ENCODE measurements at places on chromosomes 5 and 9. TPM values are rescaled to one million over a fixed set of nuclear protein-coding genes. Genes with fewer than 3 reads are reported as not detected.

The LRRC70 gene
- total RNA-seq = 8.6 TPM

The FGF18 gene
- 0.10 TPM for total RNA-seq

The ELOVL7 gene
- 23.2 TPM for total RNA-seq

The MSX2 gene
- under 0.01 TPM for total RNA-seq

The BSPRY gene
- total RNA-seq = 0.42 TPM

The GLRA1 gene
- total RNA-seq = not detected

The KCNMB1 gene
- 1.8 TPM for total RNA-seq

The GNG10 gene
- 41.8 TPM for total RNA-seq

The DPYSL3 gene
- 0.52 TPM for total RNA-seq

The DAB2 gene
- 14.4 TPM for total RNA-seq

The DELE1 gene
- total RNA-seq = 47.1 TPM

The CLK4 gene
- 92.1 TPM for total RNA-seq

The URM1 gene
- total RNA-seq = 17.6 TPM
